Endothelial cell (in vitro differentiated cells): ENCODE measurements at places on chromosomes 1 and 21.

- no peak for DNase-seq
These were observed 2.7 kb downstream of the ZBED6 start for GRCh38 chr1:203797948-203798655.

DNA sequence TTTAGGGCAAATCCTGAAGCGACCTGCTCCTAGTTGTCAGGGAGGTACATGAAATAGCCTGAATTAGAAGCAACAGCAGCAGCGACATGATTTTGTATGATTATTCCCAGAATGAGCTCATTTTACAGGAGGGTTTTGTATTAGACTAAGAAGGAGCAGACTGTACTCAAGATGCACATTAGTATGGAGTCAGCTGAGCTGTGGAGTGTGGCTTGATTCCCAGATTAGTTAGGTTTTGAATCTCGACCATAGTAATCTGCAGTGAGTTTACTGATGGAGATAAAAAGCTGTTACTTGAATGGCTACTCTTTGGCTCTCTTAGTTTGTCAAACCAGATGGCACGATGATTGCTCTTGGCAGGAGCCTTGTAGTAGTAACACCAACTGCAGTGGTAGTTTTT lies 143.1 kb downstream of the PHTF1 start:
- no peak for DNase-seq

DNA sequence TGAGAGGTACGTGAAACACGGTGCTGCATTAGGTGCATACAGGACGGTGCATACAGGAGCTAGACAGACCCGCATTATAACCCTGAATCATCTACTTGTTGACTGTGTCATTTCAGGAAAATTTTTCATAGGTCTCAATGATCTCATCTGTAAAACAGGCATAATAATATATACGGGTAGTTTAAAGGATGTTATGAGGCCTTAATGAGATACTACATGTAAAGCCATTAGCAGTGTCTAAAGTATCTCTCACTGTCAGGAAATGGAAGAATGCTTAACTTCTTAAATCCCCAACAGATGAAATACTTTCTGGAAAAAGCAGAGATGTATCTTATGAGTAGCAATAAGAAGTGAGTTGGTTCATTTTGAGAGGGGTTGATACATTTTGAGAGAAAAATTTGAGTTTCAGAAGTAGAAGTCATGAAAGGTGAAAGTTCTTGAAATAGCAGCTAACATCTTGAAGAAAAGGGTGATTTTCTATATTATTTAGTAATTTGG lies 669.6 kb downstream of the PTPRC start:
- DNase-seq, result no peak

DNA sequence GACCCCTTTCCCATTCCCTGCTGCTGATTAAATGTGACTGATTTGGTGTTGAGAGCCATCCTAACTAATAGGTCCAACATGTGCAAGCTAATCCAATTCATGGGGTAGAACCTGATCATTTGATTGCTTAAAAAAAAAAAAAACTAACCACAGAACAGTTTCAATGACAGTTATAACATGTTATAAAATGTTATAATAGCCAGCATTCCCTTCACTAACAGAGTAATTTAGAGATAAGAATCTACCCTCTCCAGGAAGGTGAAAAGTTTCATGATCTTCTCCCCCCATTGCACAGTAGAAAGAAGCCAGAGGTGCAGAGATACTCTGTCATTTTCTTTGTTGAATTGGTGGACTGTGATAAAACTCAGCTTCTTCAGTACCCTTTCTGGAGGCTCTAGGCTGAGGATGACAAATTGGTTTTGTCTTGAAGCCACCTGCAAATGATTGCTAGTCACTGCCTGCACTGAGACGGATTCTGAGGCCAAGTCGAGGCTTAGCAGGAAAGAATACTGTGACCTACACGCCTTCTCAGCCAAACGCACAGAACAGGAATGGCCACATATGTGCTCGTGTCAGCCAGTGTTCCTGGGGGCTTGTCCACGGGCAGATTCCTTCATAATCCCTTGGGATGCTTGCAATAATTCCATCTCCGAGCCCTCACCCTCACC lies 215.7 kb upstream of the IRF2BP2 start:
- no peak for DNase-seq

GRCh38 chr1:182181167-182181572 lies 119.7 kb upstream of the ZNF648 start:
- no peak for DNase-seq

DNA sequence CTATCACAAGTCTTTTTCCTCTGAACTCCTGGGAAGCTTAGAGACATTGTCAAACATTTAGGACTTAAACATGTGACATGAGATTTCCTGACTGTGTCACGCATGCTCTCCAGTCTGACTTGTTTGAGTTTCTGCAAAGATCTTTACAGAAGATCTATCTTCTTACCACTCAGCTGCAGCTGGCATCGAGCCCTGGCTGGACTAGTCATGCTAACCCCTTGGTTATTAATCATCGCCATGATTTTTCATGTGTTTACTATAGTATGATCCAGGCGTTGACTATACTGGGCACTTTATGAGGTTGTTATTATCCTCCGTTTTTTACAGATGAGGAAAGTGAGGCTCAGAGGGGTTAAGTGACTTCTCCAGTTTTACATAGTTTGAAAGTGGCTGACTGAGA lies 18.1 kb upstream of the IRF2BP2 start:
- DNase-seq, result no peak

DNA sequence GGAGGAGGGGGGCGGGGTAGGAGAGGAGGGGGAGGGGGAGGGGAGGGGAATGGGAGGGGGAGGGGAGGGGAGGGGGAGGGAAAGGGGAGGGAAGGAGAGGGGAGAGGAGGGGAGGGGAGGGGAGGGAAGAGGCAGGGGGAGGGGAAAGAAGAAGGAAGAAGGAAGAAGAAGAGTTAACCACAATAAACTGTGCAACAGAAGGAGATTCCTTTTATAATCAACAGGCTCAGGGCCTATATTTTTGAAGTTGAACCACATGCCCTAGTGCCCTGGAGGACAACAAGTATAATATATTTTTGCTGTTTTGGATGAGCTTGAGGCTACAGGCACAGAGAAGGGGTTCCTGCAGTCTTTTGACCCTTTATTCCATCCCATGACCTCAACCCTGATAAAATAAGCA lies 228.2 kb upstream of the IRF2BP2 start:
- no peak for DNase-seq

GRCh38 chr1:178275553-178275952 lies 181.6 kb downstream of the RASAL2 start:
- no peak for DNase-seq

- DNase-seq, result no peak
These were observed 4.4 kb upstream of the FNDC5 start for GRCh38 chr1:32874860-32875752.

- DNase-seq, result no peak
These were observed 84.1 kb upstream of the CCDC190 start for GRCh38 chr1:162944974-162945674.

GRCh38 chr1:206770531-206771337 lies at the start of gene IL19:
IL19 (plus strand) TSS chr1:206770773; CDS start chr1:206836663, 65,890 bp downstream.
- DNase-seq, result no peak

GRCh38 chr21:24188506-24188905 lies 1418.8 kb downstream of the MRPL39 start:
- no peak for DNase-seq

- DNase-seq, result no peak
These were observed 3.7 kb upstream of the MROH9 start for GRCh38 chr1:170931650-170932049.
